ENCODE measurements at places on chromosomes 12 and 14. TPM values are rescaled to one million over a fixed set of nuclear protein-coding genes. Genes with fewer than 3 reads are reported as not detected.
A peak's percentile ranks its signal among the peaks of the same experiment; 100 is the strongest.

The AMIGO2 gene
- 2.7 TPM for total RNA-seq

GRCh38 chr12:88453323-88453722 lies 126.9 kb downstream of the KITLG start:
- no peak for DNase-seq

The CEBPE gene
- total RNA-seq: not detected

The SIX1 gene
- not detected for total RNA-seq

- no peak for DNase-seq
Observed at GRCh38 chr12:80721326-80721725, 4.6 kb downstream of the MYF5 start.

The KRT3 gene
- not detected for total RNA-seq

DNA sequence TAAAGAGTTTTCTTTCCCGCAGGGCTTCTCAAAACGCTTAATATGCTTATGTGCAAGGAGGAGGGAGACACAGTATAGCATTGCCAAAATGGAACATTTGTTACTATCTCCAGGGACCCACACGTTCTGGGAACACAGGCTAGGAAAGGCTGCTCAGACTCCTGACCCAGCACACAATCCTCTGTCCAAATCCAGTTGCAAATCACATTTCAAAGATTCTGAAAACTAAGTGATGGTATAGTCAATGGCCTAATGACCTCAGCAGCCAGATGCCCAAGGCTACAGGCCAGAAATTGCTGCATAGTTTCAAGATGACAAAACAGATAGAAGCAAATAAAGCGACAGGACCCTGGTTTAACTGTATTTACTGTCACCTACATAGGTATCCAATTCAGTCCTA lies 97.0 kb upstream of the GRIP1 start:
- no peak for DNase-seq

- no peak for DNase-seq
Observed at GRCh38 chr12:133231001-133231400, 4.7 kb downstream of the ANHX start.

GRCh38 chr14:101895256-101895655 lies 69.1 kb upstream of the DYNC1H1 start:
- no peak for DNase-seq

The ART4 gene
- 1.1 TPM for total RNA-seq

GRCh38 chr12:75438059-75438754 lies 42.3 kb upstream of the GLIPR1 start:
- no peak for DNase-seq

The PRH2 gene
- not detected for total RNA-seq

The TRPV4 gene
- total RNA-seq: 1.0 TPM

GRCh38 chr12:5792343-5792742 lies 152.7 kb downstream of the ANO2 start:
- DNase-seq: no peak

The GNS gene
- total RNA-seq: 204 TPM

GRCh38 chr14:33754261-33754660 lies 196.6 kb downstream of the EGLN3 start:
- DNase-seq: no peak

The NXPH4 gene
- 0.18 TPM for total RNA-seq

DNA sequence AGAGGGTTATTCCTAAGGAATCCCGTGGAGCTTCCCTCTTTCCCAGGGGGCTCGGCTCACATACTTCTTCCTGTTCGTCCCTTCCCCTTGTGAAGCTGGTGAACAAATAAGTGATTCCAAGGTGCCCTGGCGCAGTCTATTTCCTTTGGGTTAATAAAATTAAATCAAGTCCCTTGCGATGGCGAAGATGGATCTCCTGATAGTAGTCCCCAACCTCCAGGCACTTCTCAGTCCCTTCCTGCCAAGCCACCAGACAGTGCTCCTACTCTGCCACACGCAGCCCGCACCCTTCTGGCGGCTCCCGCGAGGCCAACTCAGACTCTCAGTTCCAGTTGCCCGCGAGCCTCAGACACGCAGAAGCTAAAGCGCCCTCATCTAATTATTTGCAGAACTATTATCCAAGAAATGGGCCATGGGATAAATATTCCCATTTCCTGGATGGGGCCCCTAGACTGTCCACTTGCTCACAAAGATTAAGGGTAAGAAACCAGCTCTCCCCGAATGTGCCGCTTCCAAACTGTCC lies 2.4 kb upstream of the SIX6 start:
- DNase-seq: no peak

- DNase-seq: no peak
Observed at GRCh38 chr14:105070760-105071137, 5.5 kb upstream of the GPR132 start.

DNA sequence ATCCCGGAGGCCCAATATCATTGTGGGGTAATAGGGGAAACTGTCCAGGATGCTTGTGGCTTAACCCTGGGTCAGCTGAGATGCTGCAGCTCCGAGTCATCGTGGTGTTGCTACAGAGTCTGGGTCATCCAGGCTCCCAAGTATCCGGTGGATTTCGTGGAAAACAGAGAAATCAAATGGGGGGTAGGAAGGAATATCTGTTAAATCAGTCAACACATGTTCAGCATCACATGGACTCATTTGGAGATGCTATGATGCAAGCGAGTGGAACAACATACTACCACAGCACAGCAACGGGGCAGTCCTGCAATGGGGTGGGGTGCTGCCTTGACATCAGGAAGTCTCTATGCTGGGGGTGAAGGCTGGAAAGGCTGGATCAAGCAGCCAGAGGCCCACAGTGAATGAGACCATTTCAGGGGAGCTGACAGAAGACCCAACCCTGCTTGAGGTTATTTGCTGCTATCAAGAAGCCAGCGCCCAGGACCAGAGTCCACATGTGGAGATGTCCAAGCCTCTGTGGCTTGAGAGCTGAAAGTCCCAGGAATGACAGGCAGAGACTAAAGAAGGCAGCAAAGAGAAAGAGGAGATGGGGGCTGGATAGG lies 22.9 kb downstream of the VDR start:
- DNase-seq: no peak

GRCh38 chr12:97061171-97061570 lies 154.1 kb downstream of the NEDD1 start:
- no peak for DNase-seq

- no peak for DNase-seq
Observed at GRCh38 chr12:123937707-123938591, 34.7 kb downstream of the CCDC92 start.

The NUDT14 gene
- total RNA-seq: 18.9 TPM

DNA sequence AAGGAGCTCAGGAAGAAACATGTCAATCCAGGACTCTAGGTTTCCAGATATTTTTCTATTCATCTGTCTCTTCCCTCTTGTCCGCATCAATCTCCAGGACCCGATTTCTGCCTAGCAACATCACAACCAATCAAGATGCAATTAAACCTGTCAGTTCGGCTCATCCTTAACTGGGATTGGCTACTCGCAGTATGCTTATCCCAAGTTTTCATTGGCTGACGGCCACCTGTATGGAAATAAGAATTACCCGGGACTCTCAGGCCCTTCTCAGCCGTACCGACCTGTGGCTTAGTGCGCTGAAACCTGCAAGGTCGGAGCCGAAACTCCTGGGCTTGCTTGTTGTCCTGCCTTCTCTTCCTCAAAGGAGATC lies 20.4 kb upstream of the ATP5MC2 start:
- DNase-seq: peak; percentile 77

The ZNF705A gene
- total RNA-seq: not detected

DNA sequence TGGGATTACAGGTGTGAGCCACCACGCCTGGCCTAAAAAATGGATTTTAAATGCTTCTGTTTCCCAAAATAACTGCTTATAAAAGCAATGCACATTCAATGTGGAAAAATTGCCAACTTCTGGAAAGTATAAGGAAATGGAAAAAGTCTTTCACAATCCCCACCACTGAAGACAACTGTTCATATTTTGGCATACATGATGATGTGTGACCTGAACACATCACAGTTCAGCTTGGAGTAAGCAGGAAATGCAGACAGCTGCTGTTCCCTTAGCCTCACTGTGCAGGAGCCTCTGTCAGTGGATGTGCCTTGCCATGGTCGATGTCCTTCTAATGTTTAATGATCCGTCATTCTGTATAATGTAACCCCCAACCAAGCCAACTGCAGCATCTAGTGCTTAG lies 5.2 kb downstream of the MTERF2 start:
- DNase-seq: no peak

- no peak for DNase-seq
Observed at GRCh38 chr14:69941768-69942742, 62.8 kb downstream of the SMOC1 start.

- peak; percentile 17 for DNase-seq
Observed at GRCh38 chr14:63752449-63753169, 24.7 kb upstream of the SGPP1 start.

- DNase-seq: peak; percentile 54
Observed at GRCh38 chr12:57852200-57852599, 5.7 kb upstream of the CTDSP2 start.

DNA sequence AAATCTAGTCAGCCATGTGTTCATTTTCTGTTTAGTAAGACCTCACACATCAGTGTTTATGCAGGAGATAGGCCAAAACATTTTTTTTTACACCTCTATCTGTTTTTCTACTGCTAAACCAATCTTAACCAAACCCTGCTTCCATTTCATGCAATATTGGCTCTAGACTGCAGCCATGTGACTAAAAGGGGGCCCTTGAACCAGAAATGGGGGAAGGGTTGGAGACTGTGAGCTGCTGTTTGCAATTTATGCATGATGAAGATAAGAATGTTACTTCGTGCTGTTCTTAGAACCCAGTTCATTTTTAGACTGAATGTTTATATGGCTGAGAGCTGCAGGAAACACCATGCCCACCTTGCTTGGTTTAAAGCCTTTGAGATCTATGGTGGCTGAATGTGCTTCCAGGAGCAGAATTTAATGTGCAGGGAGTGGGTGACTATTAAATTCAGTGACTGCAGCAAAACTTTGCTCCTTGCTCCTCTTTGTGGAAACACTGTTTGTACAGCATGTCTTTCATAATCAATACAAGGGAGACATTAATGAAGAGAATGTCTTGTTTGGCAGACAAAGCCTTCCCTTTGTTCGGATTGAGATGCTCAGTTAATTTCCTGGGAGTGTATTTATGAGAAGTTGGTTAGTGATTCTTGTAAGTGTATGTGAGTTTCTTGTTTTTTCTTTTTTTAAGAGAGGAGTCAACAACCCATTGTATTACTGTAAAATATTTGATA lies 53.6 kb downstream of the CHST11 start:
- DNase-seq: no peak

GRCh38 chr12:82627799-82628198 lies 58.9 kb upstream of the TMTC2 start:
- no peak for DNase-seq

DNA sequence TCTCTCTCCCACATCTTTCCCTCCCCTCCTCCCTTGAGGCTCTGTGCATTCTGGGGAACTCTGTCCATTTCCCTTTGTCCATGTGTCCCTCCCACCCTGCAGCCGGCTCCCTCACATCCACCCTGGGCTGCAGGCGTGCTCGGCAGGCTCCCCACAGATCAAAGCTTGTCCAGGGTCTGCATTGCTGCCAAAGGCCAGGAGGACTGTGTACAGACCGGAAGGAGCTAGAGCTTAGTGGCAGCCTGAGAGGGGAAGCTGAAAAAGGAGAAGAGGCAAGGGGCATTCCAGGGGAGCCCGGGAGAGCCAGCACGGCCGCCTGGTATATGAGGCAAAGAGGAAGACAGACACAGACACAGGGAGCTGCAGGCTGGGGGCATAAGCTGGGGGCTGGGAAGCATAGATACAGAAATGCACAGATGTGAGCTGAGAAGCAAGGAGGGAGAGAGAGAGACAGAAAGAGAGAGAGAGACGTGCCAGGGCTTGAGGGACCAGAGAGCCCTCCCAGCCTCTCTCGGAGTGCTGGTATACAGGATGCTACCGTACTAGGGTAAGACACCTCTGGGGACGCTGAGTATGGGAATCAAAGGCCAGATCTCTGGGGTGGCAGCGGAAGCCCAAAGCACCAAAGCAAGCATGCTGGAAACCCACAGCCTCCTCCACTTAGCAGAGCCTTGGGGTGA lies 3.3 kb downstream of the CD4 start:
- no peak for DNase-seq

DNA sequence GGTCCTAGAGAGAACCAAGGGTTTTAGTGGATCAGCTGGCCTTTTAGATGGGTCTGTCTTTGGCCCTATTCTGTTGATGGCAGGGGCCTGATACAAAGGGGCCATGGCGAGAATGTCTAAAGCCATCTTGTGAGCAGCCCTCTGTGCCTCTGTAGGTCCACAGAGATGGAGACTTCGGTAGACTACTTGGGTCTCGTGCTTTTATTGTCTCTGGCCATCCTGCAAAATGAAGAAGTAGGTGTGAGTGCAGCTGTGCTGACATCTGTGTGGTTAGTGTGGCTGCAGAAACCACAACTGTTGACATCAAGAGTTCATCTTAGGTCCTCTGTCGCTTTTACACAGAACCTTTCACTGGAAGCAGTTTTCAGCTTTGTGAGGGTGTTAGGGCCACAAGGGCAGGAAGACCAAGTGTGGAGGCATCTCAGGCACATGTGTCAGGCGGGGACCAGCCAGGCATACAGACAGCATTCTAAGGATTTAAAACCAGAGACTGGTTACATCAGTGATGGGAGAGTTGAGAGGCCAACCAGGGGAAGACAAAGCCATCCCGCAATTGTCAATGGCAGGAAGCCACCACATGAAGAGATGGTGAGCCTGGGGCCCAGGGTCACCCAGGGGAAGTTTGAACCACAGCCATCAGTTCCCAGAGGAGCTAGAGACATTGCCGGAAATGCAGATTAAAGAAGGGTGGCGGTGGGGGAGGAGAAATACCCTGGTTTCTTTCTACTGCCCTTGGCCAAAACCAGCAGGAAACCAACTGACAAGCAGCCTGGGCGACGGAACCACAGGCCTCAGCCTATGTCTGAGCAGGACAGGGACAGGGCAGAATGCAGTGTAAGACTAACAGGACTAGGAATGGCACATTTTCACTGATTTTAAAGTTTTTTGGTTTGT lies 13.0 kb upstream of the TPCN1 start:
- peak; percentile 63 for DNase-seq

The KCNH3 gene
- 0.23 TPM for total RNA-seq

The GCH1 gene
- 2.8 TPM for total RNA-seq

DNA sequence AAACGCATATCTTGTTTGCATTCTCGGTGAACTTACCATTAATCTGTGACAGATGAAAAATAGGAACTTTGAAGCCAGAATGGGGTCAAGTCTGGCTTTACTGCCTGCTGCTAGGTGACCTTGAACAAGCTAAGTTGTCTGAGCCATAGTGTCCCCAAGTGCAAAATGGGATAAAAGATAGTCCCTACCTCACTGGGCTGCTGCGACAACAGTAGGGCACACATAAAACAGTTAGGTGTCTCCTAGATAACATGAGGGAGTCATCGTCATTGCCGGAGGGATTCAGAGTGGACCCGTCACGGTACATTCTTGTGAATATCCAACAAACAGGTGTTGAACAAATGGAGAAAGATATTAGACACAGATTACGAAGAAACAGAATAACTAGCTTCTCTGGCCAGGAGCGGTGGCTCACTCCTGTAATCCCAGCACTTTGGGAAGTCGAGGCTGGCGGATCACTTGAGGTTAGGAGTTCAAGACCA lies 71.2 kb downstream of the NINJ2 start:
- no peak for DNase-seq

The JAG2 gene
- total RNA-seq: 26.0 TPM

DNA sequence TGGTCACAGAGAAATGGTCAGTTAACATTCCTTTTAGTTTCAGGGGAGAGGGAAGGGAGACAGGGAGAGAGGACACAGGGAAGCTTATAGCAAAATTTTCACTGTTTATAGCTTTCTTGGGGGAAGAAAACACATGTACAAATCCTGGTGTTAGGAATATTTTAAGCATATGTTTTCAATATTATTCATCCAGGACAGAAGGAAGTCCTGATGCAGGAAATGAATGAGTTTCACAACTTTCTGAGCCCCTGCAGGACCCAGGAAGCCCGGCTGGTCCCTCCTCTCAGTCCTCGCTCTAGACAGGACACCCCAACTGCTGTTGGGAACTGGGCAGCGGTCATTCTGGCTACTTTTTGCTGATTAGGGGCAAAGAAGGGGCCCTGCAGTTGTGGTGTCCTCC lies 71.1 kb upstream of the ZDHHC17 start:
- DNase-seq: no peak
